ENCODE measurements at places on chromosomes 16 and 17.

DNA sequence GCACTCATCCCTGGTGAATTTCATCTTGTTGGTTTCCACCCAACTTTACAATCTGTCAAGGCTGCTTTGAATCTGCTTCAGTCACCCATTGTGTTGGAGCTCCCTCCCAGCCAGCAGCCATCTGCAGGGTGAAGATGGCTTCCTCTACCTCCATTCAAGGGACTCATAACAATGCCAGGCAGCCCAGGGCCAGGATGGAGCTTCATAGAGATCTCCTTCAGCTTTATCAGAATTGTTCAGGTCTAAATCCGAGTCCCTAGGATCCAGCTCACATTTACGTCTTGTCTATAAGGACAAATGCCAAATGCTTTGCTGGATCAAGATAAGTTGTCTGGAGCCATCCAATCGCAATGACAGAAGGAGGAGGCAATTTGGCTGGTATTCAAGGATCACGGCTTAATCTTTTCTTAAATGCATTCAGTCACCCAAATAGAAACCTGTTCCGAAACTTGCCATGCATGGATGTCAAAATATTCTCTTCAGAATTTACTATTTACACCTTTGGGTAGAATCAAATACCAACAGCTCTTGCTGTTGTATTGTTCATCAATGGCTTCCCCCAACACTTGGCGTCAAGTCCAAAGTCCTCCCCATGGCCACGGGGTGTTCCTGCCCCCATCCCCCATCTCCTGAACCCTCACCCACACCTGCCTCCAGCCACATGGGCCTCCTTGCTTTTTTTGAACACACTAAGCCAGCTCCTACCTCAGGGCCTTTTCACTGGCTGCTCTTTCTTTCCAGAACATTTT is 3.8 kb upstream of the FAM171A2 start:
- no peak for DNase-seq

- DNase-seq = peak; percentile 7
These were observed 140.4 kb downstream of the ENGASE start for GRCh38 chr17:79214940-79215604.

GRCh38 chr17:61928101-61928436 is 287 bp upstream of the INTS2 start:
- DNase-seq = no peak

DNA sequence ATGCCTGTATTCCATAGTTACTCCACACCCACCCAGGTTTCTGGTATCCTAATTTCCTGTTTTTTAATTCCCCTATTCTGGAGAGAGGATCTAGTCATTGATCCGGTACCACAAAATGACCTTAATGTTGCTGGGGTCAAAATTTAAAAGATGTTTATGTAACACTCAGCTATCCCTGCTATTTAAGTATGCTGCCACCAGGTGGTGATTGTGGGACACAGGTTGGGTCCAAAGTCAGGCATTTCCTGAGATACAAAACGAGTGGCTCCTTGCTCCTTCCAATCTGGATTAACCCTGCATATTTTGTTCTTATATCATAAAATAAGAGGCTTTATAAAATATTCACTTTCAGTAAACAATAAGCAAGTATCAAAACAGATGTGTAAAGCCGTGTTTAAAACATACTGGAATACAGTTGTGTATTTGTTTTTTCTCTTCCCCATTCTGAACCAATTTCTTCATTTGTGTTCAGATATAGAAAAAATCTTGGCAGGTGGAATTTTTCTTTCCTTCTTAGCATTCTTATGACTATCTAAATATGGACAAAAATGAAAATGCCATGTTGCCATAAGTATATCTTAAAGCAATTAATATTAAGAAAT is 16.3 kb downstream of the HS3ST4 start:
- DNase-seq = no peak

DNA sequence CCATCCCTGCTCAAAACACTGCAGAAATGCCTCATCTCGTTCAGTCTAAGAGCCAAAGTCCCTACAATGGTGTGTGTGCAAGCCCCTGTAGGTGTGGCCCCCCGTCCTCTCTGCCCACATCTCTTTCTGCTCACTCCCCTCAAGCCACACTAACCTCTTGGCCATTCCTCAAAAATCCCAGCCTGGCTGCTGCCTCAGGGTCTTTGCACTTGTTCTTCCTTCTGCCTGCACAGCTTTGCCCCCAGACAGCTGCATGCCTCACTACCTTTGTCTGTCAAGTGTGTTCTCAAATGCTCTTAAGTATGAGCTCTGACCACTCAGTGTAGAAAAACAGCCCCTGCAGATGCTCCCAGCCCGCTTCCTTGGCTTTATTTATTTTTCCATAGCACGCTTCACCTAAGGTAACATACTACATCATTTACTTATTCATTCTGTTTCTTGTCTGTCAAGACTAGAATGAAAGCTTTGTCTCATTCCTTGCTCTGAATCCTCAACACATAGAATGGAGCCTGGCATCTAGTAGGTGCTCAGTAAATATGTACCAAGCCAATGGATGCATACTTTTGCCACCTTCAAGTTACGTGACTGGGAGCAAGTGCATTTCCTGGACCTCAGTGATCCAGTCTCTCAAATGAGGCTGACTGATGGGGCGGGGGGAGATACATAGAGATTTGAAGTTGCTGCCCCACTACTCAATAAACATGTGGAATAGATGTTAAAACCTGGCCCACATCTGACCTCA is 38.1 kb downstream of the RAI1 start:
- no peak for DNase-seq
